Activated CD4-positive, alpha-beta T cell treated with anti-CD3 and anti-CD28 coated beads, Interleukin-2, amount 10 ng/mL, durations not matched to agents 7 days and 5 days (primary cell): ENCODE measurements at places on chromosomes 16 and 17. TPM values are rescaled to one million over a fixed set of nuclear protein-coding genes. Genes with fewer than 3 reads are reported as not detected.

Gene PEX12
- total RNA-seq: 4.0 TPM

Gene TENT4B
- total RNA-seq: 20.4 TPM

Gene MYO15A
- total RNA-seq: 0.35 TPM

Gene MYCBPAP
- total RNA-seq: 3.0 TPM
